CD4-positive, alpha-beta T cell treated with Interleukin-6 at 100 ng/mL for 8 hours (primary cell): ENCODE measurements at places on chromosomes 5 and 9.

GRCh38 chr5:160556846-160557245 is 135.2 kb downstream of the PTTG1 start:
- no peak for DNase-seq

GRCh38 chr5:114473541-114473940 is 111.7 kb downstream of the KCNN2 start:
- no peak for DNase-seq

DNA sequence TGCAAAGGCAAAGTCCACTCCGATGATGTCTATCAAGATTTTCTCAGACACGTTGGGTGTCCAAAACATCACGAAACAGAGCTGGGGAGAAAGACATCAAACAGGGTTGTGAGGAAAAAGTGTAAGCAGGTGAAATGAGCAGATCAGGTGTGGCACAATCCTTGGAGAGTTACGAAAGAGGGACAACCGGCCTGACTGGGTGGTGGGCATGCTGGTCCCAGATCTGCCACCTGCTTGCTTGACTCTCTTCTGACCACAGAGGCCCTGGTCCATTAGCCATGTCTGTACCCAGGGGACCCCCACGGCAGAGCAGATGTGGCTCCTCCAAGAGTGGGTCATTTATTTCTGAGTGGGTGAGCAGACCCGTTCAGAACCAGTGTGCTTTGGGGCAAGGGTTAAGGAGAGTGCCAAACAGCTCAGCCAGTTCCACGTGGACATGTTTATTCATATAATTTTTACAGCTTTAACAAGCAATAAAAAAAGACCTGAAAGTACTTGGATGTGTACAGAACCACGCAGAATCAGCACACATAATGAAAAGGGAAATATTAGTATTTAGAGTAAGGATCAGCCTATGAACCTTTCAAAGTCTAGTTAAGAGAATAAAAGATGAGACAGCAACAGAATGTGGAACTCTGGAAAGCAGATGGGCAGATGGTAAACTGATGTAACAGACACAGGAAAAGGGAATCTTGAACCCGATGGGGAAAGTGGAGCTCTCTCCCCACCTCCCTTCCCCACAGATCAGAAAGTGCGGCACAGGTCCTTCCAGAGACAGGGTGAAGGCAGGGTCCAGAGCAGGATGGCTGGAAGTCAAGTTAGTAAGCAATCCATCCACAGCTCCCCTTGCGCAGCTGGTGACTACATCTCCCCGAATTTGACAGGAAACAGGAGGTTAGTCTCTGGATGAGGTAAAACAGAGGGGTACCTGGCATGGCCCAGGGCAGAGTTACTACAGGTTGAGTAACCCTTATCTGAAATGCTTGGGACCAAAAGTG is 52.5 kb downstream of the OTULIN start:
- no peak for DNase-seq

GRCh38 chr5:52925001-52925400 is 64.2 kb upstream of the ITGA2 start:
- no peak for DNase-seq

GRCh38 chr5:170254056-170254455 is 21.3 kb downstream of the C5orf58 start:
- peak; percentile 81 for DNase-seq

GRCh38 chr5:146607659-146608332 is 91.8 kb upstream of the GPR151 start:
- no peak for DNase-seq

- no peak for DNase-seq
Observed at GRCh38 chr9:136648751-136649150, 14.0 kb upstream of the EGFL7 start.

DNA sequence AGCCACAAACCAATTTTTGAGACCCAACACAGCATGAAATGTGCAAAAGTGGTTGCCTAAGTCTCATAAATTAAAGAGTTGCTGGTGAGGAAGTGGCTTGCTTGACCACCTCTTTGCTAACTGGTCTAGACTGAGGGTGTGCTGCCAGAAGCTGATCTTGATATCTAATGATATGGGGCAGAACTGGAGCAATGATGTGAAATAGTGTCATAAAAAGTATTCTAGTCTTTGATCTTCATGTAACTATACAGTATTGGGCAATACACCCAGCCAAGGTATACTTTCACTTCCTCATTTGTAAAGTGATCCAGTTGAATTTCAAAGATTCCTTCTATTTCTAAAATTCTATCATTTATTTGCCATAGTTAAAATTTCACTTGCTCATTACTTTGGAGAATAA is 5.9 kb upstream of the YTHDC2 start:
- DNase-seq: no peak

DNA sequence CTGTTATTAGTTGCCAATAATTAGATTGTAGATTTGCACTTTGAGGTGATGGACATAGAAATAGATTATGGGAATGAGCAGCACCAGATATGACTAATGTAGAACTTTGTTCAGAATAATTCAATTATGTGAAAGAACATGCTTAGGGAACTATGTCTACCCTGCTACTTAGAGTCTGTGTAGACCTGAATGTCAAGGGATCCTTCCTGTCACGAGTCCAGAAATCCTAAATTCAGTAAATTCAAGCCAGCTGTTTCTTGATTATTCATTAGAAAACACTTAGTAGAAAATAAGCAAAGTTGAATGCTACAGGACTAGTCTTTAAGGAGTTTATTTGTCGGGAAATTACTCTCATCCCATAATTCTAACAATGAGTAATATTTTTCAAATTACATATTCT is 887.3 kb upstream of the SEMA6A start:
- no peak for DNase-seq

- no peak for DNase-seq
Observed at GRCh38 chr5:123518111-123518510, 6.1 kb downstream of the CSNK1G3 start.

- DNase-seq: no peak
Observed at GRCh38 chr5:173581408-173582215, 34.8 kb downstream of the BOD1 start.

- DNase-seq: no peak
Observed at GRCh38 chr5:119527351-119527750, 75.1 kb downstream of the HSD17B4 start.

GRCh38 chr9:35114113-35114839 is 1.4 kb downstream of the ATOSB start:
- DNase-seq: peak; percentile 76

DNA sequence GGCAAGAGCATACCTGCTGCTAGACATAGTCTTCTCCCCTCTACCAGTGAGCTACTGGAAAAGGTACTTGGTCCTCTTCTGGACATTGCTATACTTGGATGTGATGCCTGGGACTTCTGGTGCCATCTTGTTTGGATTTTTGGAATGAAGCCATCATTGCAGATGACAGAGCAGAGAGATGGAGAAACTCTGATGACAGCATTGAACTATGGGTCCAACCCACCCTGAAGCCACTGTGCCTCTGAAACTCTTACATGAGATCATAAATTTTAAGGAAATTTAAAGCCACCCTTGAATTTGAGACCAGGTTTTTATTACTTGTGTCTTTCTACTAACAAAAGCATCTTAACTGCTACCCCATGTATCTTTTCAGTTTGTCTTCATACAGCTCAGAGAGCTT is 151.1 kb upstream of the SMIM23 start:
- no peak for DNase-seq

DNA sequence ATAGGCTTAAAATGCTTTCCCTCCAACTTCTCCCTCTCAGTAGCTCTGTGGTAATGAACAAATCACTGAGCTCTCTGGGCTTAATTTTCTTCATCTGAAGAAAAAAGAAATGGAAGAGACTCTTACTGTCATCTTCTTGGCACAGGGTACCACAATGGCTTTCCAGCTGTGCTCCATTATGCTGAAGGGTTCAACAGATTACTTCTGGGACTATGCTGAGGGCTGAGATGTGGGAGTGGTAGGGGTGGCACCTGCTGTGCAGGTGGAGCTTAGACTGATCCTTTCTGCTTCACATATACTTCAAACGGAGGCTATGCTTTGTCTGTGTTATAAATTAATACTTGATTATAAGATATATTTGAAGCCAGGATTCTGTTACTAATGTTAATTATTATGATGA is 840.2 kb upstream of the C9orf72 start:
- no peak for DNase-seq

GRCh38 chr9:110323818-110324217 is 13.8 kb downstream of the TXNDC8 start:
- DNase-seq: no peak

- no peak for DNase-seq
Observed at GRCh38 chr9:133945977-133946753, 46.0 kb downstream of the VAV2 start.

GRCh38 chr9:111529787-111530186 is 4.8 kb downstream of the ZNF483 start:
- no peak for DNase-seq

GRCh38 chr9:98150721-98151120 is 31.7 kb upstream of the TRIM14 start:
- DNase-seq: no peak

GRCh38 chr5:14326035-14326903 is 183.1 kb downstream of the TRIO start:
- DNase-seq: no peak

GRCh38 chr9:90078988-90079421 is 474.2 kb downstream of the GADD45G start:
- no peak for DNase-seq

DNA sequence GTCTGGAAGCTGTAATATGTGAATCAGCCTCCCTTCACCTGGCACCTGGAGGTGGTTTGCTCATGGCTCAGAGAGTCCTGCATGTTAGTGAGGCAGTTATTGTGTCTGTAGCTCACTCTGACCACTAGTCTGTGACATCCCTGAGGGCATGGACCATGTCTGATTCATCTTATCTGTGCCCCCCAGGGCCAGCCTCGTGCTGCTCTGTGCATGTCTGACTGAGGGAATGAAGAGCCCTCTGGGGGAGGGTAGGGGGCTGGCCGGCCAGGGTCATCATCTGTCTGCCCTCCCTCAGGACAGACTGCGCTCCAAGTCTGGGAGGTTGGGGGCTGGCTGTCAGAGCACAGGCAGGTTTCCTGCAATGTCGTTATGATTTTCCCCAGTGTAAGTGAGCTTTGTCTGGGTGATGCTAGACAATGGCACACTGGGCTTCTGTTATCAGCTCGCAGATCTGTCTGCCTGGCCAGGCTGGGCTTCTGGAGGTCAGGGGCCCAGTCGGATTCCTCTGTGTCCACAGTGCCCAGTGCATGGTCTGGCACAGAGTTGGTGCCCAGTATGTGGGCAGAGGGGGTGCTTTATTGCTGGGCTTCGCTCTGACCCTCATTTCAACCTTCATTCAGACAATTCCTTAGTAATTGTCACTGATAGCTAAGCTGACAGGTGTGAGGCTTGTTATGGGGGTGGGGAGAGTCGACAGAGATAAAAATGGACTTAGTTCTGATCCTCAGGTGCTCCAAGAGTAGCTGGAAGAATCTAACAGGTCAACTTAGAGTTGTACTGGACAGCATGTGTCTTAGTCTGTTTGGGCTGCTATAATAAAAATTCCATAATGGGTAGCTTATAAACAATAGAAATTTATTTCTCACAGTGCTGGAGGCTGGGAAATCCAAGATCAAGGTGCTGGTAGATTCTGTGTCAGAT is 85.7 kb upstream of the SHB start:
- DNase-seq: no peak

- no peak for DNase-seq
Observed at GRCh38 chr5:124200381-124200780, 546.1 kb downstream of the ZNF608 start.

DNA sequence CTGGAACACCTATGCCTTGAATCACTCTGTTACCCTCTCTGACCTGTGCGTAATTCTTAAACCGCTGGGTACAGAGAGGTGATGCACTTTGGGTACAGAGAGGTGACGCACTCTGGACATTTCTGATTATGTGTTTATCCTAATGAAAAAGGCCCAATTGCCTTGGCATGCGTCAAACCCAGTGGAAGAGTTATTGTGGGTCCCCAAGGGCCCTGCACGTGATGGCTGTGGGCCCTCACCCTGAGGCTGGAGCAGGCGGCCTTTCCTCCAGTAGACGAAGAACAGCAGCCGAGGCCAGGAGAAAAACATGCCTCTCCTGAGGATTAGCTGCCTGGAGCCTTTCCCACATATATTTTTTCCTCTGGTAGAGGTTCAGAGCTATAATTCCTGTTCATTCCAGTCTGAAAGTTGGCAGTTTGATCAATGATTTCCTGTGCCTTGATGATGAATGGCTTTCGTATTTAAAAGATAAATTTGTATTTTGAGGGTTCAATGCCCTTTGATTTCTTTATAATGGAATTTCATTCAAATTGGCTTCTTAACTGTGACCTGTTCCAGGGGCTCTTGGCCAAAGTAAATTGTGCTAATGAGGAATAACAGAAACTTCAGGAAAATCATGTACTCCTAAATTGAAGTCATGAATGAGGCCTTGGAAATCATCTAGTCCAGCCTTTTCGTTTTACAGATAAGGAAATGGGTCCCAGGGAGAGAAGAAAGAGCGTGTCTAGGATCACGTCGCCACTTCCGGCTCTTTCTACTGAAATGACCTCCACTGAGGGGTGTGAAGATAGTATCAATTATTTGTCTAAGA is 22.8 kb downstream of the ACER2 start:
- DNase-seq: no peak

- peak; percentile 65 for DNase-seq
Observed at GRCh38 chr9:21031091-21031807, at the start of gene HACD4. Gene HACD4, minus strand, starts transcription at chr9:21031640. Its CDS starts 50 bp downstream, at chr9:21031590.

GRCh38 chr5:88487066-88487465 is 218.4 kb upstream of the TMEM161B start:
- DNase-seq: no peak

- DNase-seq: no peak
Observed at GRCh38 chr5:120122703-120123102, 341.4 kb upstream of the PRR16 start.

- DNase-seq: no peak
Observed at GRCh38 chr9:127755061-127756060, 20.3 kb upstream of the TOR2A start.

DNA sequence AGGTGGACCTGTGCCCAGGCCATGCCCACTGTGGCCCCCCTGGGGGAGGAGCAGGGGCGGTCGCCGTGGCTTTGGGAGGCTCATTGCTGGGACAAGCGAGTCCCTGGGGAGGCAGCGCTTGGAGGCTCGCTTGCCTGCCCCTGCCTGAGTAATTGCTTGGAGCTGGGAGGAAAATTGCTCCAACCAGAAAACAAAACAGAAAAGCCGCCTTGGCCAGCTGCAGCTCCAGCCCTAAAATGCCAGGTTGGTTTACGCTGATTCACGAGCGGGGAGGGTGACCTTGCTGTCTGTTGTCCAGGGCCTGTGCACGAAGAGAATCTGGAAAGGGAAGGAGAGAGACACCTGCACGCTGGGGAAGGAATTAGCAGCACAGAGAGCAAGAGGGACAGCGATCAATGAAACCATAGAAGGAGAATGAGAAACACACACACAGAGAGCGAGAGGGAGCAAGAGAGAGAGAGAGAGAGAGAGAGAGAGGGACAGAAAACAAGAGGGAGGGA is 25.3 kb downstream of the NTNG2 start:
- no peak for DNase-seq

DNA sequence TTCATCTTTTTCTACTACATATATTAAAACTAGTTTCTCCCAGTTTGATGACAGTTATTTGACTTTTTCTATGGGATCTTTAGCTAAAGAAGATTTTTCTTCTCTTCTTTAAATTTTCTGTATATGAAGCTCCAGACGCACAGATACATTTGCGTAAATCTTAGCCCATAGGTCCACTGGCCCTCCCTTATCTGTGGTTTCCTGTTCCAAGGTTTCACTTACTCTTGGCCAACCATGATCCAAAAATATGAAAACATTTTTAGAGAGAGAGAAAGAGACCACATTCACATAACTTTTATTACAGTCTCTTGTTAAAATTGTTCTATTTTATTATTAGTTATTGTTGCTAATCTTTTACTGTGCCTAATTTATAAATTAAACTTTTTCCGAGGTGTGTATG is 270.2 kb upstream of the DAPK1 start:
- no peak for DNase-seq
